ENCODE measurements at places on chromosomes 11 and 22.
A peak's percentile ranks its signal among the peaks of the same experiment; 100 is the strongest.

DNA sequence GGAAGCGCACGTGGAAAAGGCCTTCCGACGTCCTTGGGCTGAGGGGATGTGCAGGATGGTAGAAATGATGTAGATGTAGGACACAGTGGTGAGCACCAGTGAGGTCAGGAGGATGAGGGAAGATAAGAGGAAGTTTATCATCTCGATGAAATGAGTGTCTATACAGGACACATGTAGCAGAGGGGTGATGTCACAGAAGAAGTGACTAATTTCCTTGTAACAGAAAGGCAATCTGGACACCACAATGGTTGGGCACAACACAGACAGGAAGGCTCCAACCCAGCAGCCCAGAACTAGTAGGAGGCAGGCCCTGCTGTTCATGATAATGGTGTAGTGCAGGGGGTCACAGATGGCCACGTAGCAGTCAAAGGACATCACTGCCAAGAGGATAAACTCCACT, 35.0 kb upstream of the OR6M1 start:
- DNase-seq, result peak; percentile 36

DNA sequence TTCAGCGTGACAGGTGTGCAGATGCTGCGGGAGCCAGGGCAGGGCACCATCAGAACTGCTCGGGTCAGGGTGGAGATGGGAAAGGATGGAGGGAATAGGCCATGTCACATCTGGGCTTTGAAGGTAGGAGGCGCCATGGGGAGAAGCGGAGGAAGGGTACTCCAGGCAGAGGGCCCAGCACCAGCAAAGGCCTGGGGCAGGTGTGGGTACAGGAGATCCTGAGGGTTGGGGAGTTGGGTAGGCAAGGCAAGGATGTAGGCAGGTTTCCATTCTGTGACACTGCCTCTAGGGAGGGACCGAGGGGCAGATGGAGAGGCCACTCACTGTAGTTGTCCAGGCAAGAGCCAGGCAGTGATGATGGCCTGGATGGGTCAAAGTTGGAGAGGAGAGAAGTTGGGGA, 8.5 kb downstream of the EMID1 start:
- DNase-seq, result no peak

DNA sequence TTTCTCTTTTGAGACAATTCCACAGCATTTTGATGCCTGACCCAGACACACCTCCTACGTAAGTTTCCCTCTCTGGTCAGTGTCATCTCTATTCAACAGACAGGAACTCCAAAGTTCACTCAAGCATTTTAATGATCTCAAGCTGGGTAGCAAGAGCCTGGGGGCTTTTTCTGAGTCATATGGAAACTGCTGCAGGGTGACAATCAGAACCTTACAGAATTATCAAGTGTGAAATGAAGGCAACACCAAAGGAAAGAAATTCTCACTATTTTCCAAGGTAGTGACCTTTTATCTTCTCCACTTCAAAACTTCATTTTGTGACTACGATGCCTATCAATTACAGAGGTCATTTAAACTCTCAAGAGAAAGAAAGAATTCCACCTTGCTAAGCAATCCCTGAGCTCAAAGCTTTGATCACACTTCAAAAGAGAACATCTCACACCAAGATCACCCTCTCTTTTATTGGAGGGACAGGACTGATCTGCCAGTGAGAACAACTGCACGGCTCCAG, 229.0 kb upstream of the ZC3H12C start:
- DNase-seq, result no peak

DNA sequence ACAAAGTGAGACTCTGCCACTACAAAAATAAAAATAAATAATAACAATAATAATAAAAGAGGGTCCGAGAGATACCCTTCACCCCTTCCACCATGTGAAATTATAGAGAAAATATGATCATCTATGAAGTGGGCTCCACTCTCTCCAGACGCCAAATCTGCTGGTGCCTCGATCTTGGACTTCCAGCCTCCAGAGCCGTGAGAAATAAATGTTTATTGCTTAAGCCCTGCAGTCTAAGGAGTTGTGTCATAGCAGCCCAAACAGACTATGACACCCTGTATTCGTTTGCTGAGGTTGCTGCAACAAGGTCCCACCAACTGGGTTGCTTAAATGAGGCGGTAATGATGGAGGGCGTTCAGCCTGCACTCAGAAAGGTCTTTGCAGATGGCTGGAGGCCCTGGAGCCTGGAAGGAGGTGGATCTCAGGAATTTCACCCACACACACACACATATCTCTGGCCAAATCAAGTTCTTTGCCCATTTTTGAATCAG, 7.6 kb upstream of the SEPTIN5 start:
- DNase-seq, result no peak

DNA sequence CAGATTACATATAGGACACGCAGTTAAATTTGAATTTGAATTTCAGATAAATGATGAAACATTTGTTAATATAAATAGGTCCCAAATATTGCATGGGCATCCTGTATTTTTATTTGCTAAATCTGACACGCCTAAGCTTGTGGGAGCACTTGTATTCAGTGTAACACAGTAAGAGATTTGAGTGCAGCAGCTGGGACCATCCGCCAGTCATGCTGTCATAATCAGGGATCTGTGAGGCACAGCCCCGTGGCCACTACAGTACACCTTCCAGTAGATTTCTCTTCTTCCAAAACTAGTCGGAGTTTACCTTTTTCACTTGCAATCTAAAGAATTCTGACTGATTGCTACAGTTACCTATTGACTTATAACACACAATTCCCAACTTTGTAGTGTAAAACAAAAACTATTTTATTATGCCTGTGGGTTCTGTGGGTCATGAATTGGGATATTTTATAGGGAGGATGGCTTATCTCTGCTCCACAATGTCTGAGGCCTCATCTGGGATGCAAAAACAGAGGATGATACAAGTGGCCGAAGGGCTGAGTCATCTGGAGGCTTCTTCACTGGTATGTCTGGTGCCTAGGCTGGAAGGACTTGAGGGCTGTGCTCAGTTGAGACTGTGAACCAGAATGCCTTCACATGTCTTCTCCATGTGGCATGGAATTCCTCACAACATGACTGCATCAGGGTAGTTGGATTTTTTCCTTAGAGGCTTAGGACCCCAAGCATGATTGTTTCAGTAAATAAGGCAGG, 74.1 kb downstream of the PRSS23 start:
- no peak for DNase-seq
